ENCODE measurements at places on chromosomes 4 and X.
A peak's percentile ranks its signal among the peaks of the same experiment; 100 is the strongest.

DNA sequence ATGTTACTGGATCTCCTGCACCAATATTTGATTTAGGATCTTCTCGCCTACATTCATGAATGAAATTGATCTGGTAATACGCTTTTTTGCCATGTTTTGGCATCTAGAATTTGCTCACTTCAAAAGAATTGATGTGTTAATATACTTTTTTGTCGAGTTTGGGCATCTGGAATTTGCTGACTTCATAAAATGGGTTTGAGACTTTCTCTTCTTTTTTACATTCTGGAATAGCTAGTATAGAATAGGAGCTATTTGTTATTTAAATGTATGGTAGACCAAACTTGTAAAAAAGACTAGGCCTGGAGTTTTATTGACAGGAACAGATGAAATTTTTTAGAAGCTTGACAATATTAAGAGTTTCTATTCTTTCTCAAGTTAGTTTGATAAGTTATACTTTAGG is 404.9 kb upstream of the TENM3 start:
- no peak for DNase-seq

- DNase-seq: peak; percentile 76
These were observed 14.4 kb downstream of the ANXA3 start for GRCh38 chr4:78565971-78566372.

DNA sequence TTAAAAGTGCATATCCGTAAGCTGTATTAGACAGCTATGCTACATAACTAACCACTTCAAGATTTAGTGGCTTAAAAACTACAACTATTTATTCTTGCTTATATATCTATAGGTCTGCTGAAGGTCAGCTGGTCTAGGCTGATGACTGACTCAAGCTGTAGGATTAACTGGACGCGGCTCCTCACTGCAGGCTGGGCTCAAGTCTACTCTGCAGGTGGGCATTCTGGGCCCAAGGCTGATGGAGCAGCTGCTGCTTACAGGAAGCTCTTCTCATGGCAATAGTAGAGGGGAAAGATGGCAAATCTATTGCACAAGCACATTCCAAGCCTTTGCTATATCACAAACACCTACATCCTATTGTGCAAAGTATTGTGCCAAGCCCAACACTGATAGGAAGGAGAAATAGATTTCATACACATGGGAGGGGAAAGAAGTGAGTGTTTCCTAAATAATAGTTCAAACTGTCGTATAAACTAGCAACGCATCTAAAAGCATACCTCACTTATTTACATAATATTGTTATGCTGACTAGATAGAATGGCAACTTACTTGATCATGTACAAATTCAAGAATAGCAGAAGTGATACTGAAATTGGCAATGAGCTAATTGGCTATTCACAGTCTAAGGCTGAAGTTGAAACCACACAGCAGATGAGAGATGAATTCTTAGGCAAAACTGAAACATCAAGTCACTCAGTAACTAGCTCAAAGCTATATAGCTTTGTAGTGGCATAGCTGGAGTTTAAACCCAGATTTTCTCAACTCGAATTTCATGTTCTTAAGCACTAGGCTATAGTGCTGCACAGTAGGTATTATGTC is 263.8 kb downstream of the NKX6-1 start:
- DNase-seq: no peak

DNA sequence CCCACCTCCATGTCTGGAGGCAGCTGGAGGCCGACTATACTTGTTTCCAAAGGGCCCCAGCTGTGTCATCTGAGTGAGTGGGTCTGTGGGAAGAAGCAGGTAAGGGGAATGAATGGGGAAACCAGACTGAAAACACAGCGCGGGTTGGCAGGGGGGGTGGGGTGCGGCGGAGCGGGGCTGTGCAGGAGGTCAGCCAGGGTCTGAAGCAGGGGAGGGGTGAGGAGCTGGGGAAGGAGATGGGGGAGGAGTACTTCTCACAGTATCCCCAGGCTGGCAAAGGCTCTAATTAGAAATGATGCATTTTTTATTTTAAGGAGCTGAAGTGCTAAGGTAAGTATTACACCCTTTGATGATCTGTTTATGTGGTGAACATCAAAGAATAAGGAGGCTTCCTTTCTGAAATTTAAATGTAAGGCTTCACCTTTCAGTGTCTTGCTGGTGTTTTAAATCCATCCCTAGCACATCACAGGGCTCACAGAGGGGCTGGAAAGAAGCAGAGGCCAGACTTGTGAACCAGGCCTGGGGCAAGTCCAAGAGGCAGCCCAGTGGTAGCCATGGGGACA is 37.5 kb downstream of the SMIM20 start:
- DNase-seq: no peak

GRCh38 chr4:96145601-96146000 is 305.7 kb downstream of the PDHA2 start:
- peak; percentile 66 for DNase-seq

GRCh38 chr4:88674979-88675378 is 22.6 kb downstream of the NAP1L5 start:
- peak; percentile 41 for DNase-seq
